Mesenteric fat pad (tissue), 1 donor: ENCODE measurements at places on chromosomes 6 and 20. TPM values are rescaled to one million over a fixed set of nuclear protein-coding genes. Genes with fewer than 3 reads are reported as not detected.

- DNase-seq, result peak; percentile 81
Observed at GRCh38 chr6:158536891-158537798, 22.7 kb upstream of the TMEM181 start.

DNA sequence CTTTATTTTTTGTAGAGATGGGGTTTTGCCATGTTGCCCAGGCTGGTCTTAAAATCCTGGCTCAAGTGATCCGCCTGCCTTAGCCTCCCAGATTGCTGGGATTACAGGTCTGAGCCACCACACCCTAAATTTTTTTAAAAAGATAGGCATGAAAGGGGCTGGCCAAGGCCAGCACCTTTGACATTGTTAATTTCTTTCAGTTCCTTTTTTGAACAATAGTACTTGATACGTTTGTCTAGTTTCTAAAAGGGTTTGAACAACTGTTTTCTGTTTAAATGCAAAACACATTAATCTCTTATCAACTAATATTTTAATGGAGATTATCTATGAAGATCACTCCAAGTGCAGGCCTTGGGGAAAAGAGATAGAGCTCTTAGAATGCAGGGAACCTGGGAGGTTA is 37.6 kb upstream of the PTPRK start:
- DNase-seq, result no peak

GRCh38 chr6:119444642-119445557 is 95.3 kb upstream of the MAN1A1 start:
- DNase-seq, result no peak

- DNase-seq, result no peak
Observed at GRCh38 chr6:109892451-109893435, 85.4 kb upstream of the GPR6 start.

- DNase-seq, result no peak
Observed at GRCh38 chr6:41733360-41733706, 2.1 kb downstream of the TFEB start.

RAD21L1 gene
- total RNA-seq, result not detected

DNA sequence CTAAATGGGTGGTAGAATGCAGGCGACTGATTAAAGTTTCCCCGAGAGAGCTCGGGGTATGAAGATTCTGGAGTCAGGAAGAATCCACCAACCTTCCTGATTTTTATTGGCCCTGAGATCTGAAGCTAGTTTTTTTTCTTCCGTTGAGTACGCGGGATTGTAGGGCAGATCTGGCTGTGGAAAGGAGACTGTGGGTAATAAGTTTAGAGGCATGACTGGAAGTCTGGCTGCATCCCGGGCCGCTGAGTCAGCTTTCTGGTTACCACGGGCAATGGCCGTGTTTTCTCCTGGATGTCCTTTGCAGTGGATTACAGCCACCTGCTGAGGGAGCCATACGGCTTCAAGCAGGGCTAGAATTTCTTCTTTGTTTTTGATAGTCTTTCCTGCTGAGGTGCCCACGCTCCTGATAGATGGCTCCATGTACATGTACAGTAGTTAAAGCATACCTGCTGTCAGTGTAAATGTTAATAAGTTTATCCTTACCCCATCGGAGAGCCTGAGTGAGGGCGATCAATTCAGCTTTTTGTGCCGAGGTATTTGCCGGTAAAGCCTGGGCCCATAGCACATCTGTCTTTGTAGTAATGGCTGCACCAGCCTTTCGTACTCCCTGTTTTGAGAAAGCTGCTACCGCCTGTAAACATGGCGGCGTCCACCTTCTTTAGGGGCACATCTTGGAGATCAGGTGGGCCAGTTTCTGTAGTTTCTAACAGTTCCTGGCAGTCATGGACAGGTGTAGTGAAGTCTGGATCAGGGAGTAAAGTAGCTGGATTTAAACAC is 154.0 kb downstream of the TRIM27 start:
- no peak for DNase-seq

DNA sequence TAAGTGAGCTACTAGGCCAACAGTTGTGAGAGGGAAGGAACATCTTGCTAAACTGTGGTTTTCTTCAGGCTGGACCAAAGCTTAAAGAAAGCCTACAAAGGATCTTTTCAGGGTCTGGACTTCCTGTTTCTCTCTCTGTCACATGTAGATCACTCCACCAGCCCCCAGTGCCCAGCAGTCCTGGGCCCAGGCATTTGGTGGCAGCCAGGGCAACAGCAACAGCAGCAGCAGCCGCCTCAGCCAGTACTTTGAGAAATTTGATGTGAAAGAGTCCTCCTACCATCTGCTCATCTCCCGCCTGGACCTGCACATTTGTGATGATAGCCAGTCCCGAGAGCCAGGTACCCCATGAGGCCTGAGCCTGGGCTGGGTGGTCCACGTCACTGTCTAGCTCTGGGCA is 44.1 kb downstream of the BLTP3A start:
- no peak for DNase-seq
